ENCODE measurements at places on chromosomes 4 and X.

- no peak for DNase-seq
Observed at GRCh38 chr4:26812049-26812714, 48.5 kb upstream of the STIM2 start.

GRCh38 chr4:57424232-57424897, 314.2 kb upstream of the IGFBP7 start:
- no peak for DNase-seq

DNA sequence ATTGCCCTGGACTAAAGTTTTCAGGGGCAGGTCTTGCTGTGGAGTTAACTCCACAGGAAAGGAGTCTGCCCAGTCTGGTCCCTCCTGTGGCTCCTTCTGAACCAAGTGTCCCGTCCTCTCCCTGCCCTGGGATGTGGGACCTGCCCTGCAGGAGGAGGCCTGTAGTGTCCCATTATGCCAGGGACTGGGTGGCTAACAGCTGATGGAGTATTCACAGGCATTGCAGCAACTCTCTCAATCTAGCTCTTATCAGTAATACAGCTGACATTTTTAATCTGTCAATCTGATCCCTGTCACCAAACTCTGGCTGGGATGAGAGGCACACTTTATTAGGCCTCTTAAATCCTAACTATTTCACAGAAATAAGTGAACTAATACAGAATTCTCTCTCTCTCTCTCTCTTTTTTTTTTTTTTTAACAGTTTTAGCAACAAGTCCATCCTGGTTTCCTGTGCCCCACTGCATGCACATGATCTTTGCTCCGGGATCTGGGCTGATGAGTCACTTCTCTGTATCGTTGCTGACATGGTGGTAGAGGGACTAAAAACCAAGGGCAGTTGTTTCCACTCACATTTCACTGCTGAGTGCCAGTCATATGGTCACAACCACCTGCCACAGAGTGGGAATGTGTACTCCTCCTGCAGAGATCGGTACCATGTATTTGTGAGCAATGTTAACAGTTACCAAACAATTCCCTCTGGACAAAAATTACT, 39.1 kb downstream of the HAND2 start:
- DNase-seq: no peak

DNA sequence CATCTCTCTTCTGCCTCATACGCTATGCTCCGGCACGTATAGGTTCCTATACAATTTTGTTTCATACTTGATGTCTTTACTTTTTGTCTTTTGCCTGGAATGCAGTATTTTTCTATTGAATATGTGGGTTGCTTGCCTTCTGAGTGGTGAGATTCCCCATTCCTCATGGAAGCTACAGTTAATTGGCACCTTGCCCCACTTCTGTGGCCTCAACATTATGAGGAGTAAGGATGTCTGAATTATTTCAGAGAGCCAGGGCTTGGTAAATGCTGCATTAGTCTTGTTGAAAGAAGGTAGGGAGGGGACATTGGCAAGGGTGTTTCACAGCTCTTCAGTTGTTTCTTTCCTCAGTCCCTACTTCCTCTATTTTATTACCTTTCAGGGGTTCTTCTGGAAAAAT, 23.0 kb downstream of the CDKL5 start:
- DNase-seq: no peak

GRCh38 chr4:168732714-168733113, 235.9 kb downstream of the PALLD start:
- no peak for DNase-seq

GRCh38 chrX:106039920-106040319, 1.4 kb upstream of the SERPINA7 start:
- no peak for DNase-seq

DNA sequence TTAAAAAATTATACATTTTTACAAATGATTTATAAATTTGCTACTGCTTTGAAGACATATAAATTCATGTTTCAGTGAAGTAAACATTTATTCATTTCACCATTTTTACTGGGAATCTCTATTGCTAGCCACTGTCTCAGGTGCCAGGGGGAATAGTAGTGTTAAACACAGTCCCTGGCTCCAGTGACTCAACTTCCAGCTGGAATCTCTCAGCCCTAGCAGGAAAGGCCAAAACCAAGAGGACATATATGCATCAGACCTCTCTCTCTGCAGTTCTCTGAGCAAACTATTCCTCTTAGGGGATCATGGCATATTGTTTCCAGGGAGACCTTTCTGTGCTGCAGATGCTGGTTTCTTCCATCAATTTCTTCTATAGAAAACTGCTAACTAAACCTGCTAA, 1009.0 kb upstream of the LCORL start:
- DNase-seq: no peak

- DNase-seq: no peak
Observed at GRCh38 chr4:83793481-83793880, 257.6 kb downstream of the GPAT3 start.

- DNase-seq: no peak
Observed at GRCh38 chr4:138199568-138200235, 42.4 kb downstream of the SLC7A11 start.

GRCh38 chrX:120308959-120309872, 2.0 kb downstream of the TMEM255A start:
- DNase-seq: peak; percentile 75

- no peak for DNase-seq
Observed at GRCh38 chrX:23372220-23372902, 37.7 kb downstream of the PTCHD1 start.

- DNase-seq: no peak
Observed at GRCh38 chr4:26201120-26201519, 119.7 kb upstream of the RBPJ start.
